ENCODE measurements at places on chromosomes 5 and 9.

- no peaks in the 10 kb centered on the region for H3K4me1 ChIP-seq
- no peaks in the 10 kb centered on the region for H3K27me3 ChIP-seq
- H3K27ac ChIP-seq: no peak overlapping the region
- DNase-seq: peak; percentile 24
- no peak overlapping the region for H3K4me3 ChIP-seq
Observed at GRCh38 chr5:129593525-129593924, 133.4 kb downstream of the ADAMTS19 start.

GRCh38 chr5:164306662-164307061 lies 801.2 kb downstream of the MAT2B start:
- H3K36me3 ChIP-seq: no peaks in the 10 kb centered on the region
- no peak overlapping the region for H3K27ac ChIP-seq
- DNase-seq: no peak
- peaks cover 8% of the 10 kb centered on the region for H3K4me1 ChIP-seq

- H3K27ac ChIP-seq: no peak overlapping the region
- H3K4me1 ChIP-seq: no peaks in the 10 kb centered on the region
- H3K4me3 ChIP-seq: no peak overlapping the region
Observed at GRCh38 chr5:119913425-119913824, 284.1 kb downstream of the FAM170A start.

DNA sequence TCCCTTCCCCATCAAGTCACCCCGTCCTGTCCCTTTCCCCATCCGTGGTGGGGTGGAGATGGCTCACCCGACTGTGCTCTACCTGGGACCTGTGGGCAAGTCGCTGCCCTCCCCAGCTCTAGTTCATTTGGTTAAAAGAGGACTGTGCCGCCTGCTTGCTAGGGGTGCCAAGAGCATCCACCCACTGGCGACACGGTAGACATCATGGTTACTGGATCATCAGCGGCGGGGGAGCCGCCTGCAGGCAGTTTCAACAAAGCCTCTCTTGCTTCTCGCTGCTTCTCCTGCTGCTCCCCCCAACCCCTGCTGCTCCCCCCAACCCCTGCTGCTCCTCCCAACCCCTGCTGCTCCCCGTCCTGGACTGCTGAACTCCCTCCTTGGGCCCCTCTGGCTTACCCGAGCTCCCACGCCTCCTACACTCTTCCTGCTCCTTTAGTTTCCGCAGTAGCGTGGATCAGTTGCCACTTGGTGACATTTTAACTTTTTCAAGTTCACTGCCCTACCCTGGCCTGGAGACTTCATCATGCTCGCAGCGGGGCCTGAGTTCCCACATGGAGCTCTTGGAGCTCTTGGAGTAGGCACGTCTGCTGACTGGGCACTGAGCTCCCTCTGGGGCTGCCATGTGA lies 22.0 kb upstream of the SCGB3A1 start:
- no peaks in the 10 kb centered on the region for H3K36me3 ChIP-seq
- peaks cover 58% of the 10 kb centered on the region for H3K27me3 ChIP-seq
- H3K27ac ChIP-seq: no peak overlapping the region

- no peaks in the 10 kb centered on the region for H3K4me1 ChIP-seq
- no peak overlapping the region for H3K4me3 ChIP-seq
- no peaks in the 10 kb centered on the region for H3K27me3 ChIP-seq
- H3K36me3 ChIP-seq: no peaks in the 10 kb centered on the region
Observed at GRCh38 chr5:94857111-94857510, 238.6 kb downstream of the SLF1 start.
